ENCODE measurements at places on chromosomes 13 and 19.

- DNase-seq, result no peak
Observed at GRCh38 chr13:24263632-24264031, 45.7 kb upstream of the C1QTNF9 start.

GRCh38 chr19:4279530-4280422 is 710 bp downstream of the SHD start:
- DNase-seq, result no peak

GRCh38 chr19:48795685-48796070 is 15.2 kb downstream of the BCAT2 start:
- no peak for DNase-seq

DNA sequence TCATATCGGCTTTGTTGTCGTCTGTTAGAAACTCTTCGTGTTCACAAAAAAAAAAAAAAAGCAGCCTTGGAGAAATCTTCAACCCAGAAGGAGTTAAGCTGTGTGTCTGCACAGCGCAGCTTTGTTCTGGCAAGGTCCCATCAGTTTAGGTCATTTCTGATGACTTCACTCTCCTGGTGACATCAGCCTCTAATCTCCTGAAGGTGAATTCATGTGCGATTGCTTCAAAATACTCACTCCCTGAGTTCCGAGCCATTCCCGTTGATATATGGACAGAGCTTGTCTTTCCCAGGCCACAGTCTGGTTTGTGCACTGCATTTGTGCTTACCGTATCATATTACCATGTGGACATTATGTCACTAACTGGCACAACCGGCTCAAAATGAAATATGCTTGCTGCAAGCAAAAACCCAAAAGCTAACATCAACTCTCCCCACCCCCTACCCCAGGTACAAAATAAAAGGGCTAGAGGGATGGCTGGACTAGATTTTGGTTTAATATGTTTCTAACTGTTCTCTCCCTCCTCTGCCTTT is 342.4 kb downstream of the KCNRG start:
- no peak for DNase-seq

GRCh38 chr13:98930151-98930591 is 47.7 kb downstream of the DOCK9 start:
- no peak for DNase-seq

DNA sequence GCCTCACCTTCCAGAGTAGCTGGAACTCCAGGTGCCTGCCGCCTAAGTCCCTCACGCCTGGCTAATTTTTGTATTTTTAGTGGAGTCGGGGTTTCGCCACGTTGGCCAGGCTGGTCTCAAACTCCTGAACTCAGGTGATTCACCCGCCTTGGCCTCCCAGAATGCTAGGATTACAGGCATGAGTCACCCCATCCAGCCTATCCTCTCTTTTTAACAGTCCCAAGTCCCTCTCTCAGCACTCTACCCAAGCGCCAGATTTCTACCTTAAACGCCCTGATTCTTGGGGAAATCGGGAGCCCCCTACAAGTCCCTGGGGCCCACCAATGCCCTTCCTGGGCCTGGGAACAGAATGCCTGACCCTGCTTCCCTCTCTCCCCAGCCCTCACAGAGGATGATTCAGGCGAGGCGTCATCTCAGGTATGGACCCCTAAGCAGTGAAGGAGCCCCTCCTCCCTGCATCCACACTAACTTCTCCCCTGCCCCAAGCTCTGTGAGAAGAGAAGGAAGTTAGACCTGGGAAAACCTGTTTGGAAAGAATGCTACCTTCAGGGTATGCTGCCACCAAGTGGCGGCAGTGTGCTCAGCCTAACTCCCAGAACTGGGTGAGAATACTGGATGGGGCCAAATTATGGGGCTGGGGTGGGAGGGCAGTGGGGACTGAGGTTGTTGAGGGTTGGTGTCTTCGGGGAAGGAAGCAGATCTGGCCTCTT is 20.8 kb upstream of the EBI3 start:
- DNase-seq, result no peak

GRCh38 chr19:4972509-4973230 is 3.8 kb downstream of the KDM4B start:
- no peak for DNase-seq

DNA sequence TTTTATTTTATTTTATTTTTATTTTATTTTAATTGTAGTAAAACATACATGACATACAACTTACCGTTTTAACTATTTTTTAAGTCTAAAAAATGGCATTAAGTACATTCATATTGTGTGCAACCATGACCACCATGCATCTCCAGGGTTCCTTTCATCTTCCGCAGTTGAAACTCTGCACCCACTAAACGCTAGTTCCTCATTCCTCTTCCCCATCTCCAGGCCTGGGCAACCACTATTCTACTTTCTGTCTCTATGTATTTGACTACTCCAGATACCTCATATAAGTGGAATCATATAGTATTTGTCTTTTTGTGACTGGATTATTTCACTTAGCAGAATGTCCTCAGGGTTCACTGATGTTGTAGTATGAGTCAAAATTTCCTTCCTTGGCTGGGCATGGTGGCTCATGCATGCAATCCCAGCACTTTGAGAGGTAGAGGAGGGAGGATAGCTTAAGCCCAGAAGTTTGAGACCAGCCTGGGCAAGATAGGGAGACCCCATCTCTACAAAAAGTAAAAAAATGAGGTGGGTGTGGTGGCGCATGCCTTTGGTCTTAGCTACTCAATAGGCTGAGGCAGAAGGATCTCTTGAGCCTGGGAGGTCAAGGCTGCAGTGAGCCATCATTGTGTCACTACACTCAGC is 55.7 kb upstream of the ZNF507 start:
- no peak for DNase-seq

DNA sequence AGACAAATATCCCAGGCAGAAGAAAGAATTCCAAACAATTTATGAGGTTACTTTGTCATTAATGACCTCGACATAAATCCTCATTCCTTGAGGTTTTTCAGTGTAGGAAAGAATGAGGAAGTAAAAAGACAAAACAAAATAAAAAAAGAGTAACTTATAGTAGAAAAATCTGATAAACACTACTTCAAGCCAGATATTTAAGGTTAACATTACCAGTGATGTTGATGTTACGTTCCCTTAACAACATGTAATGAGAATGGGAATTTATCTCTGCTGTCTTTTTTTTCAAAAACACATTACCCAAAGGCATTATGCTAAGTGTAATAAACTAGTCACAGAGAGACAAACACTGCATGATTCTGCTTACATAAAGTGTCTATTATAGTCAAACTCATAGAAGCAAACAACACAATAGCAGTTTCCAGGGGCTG is 935.1 kb downstream of the SLITRK1 start:
- no peak for DNase-seq

DNA sequence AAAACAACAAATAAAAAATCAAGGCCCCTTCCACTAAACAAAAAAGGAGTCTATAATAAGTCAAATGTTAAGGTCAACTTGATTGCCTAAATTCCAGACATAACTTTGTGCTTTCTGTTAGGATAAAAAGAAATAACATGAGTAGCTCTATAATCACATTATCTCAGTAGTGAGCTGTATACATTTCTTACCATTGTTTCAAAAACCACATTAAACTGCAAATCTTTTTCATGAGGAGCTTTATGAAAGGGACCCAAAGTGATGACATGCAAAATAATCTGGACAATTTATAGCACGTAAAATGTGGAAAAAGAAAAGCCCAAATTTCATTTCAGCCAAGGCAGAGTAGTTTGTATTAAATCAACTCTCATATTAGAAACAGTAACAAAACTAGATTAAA is 269.2 kb downstream of the KLF12 start:
- no peak for DNase-seq

DNA sequence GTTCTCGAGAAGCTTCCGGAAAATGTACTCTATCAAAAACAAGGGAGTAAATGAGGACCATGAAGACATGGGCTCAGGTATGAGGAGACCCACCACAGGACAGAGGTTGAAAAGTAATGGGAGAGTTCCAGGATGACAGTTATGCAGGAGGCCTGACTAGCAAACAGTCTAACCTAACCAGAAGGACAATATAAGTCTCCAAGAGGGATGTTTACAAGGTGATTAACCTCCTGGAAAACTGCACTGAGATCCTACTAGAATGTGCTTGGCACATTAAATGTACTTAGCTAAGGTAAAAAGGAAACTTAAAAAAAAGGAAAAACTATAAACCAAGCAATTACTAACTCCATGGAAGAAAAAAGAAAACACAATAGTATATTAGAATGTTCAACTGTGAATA is 258.3 kb downstream of the KLF5 start:
- DNase-seq, result no peak

DNA sequence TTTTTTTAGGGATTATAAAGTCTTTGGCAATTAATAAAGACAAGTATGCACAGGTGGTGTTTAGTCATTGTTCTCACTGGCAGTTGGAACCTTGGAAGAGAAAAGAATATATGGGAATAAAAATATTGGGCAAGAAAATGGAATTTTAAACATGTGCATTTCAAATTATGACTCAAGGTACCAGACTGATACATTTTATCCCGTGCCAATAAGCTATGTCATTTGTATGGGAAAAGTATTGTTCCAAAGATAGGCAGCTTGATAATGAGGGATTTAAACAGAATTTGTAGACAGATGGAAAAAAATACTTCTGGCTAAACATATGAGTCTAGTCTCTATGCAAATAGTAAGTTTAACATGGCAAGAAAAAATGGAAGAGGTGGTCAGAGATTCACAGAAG is 169.5 kb upstream of the UFM1 start:
- no peak for DNase-seq

GRCh38 chr13:97030705-97031452 is 36.6 kb upstream of the OXGR1 start:
- no peak for DNase-seq

DNA sequence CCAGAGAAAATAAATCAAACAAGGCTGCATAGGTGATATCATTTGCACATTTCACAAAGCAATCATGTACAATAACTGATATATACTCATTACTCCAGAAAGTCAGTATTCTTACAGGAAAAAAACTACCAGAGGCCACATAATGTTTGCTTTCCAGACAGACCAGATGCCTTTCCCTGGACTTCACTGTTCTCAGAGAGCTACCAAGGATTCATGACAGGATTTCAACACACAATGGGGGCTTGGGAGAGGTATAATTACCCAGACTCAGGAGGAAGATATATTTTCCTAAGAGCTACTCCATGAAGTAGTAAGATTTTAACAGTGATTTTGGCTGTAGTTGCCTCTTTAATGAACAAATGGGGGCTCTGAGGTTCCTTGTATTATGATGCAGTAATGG is 110.0 kb downstream of the FOXO1 start:
- no peak for DNase-seq

DNA sequence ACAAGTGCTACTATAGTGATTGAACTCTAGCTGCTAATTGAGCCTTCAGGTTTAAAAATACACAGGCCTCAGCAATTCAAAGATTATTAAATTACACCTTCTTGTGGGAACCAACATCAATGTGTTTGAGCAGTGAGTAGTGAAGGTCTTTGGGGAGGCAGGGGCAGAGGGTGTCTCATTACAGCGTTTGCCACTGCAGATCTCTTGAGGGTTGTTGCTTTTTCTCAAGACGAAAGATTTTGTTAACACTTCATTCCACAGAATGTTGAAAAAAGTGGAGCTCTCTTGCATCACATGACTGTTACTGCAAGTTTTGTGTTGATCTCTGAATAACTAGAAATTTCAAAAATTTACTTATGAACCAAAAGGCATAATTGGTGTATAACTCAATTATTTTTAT is 253.6 kb downstream of the ATP8A2 start:
- DNase-seq, result no peak

DNA sequence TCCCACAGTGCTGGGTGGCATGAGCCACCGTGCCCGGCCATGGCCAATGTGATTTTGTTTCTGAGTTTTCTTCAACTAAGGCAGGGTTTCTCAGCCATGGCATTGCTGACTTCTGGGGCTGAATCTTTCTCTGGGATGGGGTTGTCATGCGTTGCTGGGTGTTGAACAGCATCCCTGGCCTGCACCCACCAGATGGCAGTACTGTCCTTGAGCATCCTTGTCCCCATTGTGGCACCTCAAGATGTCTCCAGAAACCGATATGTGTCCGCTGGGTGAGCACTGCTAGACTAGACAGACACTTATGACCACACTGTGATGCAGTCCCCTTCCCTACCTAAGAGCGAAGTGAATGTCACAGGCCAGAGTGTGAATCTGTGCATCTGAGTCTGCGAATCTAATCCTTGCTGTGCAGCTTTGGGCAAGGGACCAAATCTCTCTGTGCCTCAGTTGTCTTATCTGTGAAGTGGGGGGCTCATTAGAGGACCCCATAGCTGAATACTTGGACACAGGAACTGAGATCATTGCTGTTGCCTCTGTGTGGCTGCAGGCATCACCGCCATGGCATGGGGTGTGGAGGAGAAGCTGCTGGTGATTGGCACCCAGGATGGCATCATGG is 50.3 kb upstream of the SIN3B start:
- DNase-seq, result no peak

DNA sequence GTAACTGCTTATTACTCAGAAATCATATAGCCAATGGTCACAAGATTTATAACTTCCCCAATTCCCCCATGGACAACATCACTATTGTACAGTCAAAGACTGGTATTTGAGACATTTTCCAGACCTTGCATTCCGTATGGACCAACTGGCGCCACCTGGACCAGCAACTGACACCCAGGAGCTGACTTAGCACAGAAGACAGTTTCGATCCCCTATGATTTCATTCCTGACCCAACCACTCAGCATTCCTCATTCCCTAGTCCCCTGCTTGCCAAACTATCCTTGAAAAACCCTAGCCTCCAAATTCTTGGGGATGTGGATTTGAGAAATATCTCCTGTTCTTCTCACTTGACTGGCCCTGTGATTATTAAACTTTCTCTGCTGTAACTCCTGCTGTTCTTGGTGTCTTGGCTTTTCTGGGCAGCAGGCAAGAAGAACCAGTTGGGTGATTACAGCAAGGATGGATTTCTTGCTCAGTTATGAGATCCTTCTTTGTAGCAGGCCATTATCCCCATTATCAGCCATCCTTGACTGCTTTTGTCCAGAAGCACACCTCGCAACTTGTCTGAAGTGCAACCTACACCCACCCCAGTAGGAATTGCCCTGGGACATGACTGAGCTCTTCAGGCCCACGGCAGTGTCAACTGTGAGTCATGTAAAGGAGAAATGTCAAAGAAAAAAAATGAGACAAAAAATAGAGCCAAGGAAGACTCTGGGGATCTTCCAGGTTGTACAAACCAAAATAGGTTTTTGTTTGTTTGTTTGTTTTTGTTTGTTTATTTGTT is 13.7 kb upstream of the MAP3K10 start:
- no peak for DNase-seq

DNA sequence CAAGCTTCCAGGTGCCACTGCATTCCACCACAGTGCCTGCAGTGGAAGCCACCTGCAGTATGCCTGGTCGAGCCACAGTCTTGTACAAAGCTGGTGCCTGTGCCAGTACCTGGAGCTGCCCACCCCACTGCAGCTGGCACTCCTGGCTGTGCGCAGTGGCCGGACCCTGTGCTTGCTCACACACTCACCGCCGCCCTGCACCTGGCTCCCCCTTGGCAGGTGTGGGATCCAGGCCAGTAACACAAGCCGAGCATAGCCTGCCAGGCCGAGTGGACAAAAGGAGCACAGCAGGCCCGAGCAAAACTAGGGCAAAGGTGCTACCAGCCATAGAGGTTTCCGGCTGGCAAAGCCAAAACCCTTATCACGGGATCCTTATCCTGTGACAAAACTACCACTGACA is 18.5 kb downstream of the UGGT2 start:
- DNase-seq, result no peak

GRCh38 chr19:1076046-1076386 is 9.0 kb downstream of the ARHGAP45 start:
- DNase-seq, result no peak

All from activated T-helper 1 cell treated with anti-CD3 and anti-CD28 coated beads, Interleukin-2, amount 50 U/mL, for 16 hours (primary cell).